ENCODE measurements at places on chromosomes 6 and 20. TPM values are rescaled to one million over a fixed set of nuclear protein-coding genes. Genes with fewer than 3 reads are reported as not detected.

The OR2B6 gene
- not detected for total RNA-seq

The HCRTR2 gene
- total RNA-seq = not detected

The AVP gene
- total RNA-seq = not detected

The BRD2 gene
- total RNA-seq = 229 TPM

The B3GAT2 gene
- 1.8 TPM for total RNA-seq

Data from progenitor cell of endocrine pancreas (in vitro differentiated cells).